ENCODE measurements at places on chromosomes 13 and 19.

- DNase-seq, result no peak
These were observed 15.4 kb downstream of the UBXN6 start for GRCh38 chr19:4441994-4442818.

DNA sequence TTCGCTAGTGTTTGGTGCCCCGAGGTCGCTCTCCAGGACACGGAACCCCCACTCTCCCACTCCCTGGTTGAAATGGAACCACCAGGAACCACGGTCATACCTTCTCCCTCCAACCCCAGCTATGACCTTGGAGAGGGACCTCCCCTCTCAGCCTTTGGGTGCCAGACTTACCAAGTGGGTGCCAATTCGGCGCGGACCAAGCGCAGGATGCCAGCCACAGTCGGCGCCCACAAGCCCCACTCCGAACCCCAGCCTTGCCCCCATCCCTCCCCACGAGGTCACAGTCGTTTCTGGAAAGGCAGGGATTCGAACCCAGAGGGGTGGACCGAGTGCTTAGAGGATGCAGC is 910 bp downstream of the PDE4C start:
- DNase-seq, result no peak

GRCh38 chr13:39281539-39282150 is 243.4 kb downstream of the NHLRC3 start:
- no peak for DNase-seq

DNA sequence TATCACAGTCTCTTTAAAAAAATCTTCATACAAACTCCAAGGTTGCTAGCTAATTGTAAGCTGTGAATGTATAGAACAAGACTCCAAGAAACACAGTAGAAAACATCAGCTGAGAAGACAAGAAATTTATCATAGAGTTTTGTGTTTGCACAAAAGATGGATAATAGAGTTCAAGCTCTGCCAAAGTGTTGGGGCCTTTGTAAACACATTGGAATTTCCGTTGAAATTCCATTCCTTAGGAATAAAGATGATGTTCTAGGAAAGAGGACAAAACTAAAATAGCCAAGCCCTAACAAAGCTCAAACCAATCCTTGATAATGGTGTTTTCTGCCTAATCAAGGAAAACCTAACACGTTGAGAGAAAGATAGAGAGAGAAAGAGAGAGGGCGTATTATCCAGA is 20.6 kb downstream of the LRRC63 start:
- no peak for DNase-seq

- DNase-seq, result no peak
These were observed 39.5 kb downstream of the FOXO1 start for GRCh38 chr13:40626977-40627376.

GRCh38 chr13:91762957-91763356 is 364.5 kb downstream of the GPC5 start:
- DNase-seq, result no peak

DNA sequence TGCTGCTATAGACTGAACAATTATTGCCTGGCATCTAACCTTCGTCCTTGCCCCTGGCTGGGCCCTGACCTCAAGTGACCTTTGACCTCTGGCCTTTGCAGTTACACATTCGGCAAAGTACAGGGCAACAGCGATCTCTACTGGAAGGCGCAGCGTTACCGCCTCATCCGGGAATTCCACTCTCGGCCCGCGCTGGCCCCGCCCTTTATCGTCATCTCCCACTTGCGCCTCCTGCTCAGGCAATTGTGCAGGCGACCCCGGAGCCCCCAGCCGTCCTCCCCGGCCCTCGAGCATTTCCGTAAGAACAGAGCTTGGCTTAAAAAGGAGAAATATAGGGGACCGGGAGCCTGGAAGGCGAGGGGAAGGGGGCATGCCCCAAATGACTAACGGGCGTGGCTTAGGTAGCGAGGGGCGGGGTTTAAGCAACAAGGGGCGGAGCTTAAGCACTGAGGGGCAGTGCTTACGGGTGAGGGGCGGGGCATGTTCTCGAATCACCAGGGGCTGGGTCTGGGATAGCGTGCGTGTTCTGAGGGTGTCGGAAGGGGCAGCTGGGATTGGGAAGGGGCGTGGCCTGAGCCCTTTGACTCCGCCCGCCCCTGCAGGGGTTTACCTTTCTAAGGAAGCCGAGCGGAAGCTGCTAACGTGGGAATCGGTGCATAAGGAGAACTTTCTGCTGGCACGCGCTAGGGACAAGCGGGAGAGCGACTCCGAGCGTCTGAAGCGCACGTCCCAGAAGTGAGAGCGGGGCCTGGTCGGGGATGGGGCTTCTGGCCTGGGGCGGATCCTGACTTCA is 52.7 kb downstream of the TRPM4 start:
- no peak for DNase-seq

DNA sequence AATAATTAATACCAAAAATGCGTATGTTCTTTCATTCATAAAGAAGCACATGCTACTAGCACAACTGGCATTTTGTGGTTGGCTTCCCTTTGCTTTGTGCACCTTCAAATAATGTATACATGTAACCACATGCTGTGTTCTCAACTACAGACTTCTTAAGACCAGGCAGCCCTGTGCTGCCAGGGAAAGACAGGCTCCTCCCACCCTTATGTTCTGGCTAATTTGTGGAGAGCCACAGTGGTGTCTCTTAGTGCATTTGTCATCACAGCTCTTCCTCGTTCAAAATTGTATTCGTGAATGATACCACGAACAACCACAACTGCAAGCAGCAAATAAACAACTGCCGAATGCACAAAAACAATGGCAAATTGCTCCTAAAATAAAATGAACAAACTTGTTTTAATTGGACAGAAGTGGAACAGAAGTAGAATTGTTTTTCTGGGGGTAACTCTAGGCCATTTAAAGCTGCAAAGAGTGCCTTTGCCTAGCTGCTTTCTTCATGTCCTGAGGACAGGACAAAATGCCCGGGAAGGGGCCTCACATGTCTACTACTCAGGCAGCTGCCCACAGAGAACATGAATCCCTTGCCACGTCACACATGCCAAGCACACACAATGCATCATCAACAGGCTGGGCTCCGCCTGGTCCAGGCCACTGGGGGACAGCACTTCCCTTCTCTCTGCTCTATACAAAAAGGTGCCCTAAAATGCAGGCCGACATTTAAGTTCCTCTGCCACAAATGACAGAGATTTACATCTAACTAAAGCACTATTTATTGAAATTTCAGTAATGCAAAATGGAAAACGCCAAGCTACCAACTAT is 21.7 kb downstream of the IRS2 start:
- DNase-seq, result no peak

- DNase-seq, result no peak
These were observed 227.4 kb downstream of the KLF5 start for GRCh38 chr13:73286177-73286576.

DNA sequence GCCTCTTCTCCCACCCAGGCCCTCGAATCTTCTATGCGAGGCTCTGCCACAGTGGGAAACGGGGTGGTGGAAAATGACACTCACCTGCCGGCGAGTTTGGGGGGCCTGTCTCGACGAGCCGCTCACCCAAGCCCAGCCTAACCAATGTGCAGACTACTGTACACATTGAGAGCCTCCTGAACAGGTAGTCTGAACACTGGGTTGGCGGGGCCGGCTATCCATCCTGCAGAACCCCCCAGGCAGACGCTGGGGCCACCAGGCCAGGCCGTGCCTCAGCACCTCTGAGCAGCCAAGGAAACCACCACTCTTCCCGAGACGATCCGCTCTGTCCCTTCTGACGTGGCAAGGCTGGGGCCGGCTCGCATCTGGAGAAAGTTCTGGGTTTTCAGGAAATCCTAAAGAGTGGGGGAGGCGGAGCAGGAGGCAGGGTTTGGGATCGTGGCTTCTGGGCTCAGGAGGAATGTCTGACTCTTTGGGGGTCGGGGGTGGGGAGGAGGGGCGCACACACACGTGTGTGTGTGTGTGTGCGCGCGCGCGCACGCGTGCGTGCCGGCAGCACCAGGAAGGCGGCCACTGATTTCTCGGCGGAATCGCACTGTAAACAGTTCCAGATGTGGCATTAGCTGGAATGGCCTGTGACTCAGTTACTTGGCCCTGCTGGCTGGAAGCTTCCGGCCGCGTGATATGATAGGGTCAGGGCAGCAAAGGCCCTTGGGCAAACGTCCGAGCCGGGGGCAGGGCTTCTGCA is 18.5 kb downstream of the TMED1 start:
- peak; percentile 91 for DNase-seq

DNA sequence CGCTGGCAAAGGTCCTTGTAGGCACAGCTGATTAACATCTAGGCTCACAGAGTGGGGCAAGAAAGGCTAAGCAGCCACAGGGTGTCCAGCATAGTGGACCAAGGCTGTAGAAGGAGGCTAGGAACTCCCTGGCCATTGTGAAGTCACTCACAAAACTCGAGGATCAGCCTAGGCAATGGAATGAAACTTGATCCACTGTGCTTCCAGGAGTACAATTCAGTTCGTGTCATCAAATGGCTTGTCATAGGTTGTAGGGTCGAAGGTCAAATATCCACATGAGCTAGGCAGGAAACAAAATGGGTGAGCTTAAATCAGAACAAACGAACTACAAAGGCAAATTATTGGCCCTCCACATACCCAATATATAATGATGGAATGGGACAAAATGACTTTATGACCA is 4.4 kb upstream of the FAM187B start:
- no peak for DNase-seq

DNA sequence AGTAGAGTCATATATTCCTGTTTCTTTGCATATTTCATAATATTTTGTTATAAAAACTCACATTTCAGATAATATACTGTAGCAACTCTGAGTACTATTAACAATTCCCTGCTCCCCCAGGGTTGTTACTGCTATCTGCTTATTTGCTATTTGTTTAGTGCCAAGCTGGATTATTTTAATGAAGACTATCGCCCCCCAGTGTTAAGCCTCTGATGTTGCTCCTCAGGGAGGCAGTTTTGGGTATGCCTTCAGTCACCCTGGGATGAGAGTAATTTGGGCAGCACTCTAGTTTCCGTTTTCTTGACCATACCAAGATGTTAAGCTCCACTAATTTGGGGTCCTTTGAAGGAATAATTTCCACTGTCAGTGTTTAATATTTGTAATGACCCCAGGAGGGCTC is 46.0 kb downstream of the MICU2 start:
- no peak for DNase-seq

GRCh38 chr13:40966298-40966697 is 52.8 kb downstream of the ELF1 start:
- no peak for DNase-seq

DNA sequence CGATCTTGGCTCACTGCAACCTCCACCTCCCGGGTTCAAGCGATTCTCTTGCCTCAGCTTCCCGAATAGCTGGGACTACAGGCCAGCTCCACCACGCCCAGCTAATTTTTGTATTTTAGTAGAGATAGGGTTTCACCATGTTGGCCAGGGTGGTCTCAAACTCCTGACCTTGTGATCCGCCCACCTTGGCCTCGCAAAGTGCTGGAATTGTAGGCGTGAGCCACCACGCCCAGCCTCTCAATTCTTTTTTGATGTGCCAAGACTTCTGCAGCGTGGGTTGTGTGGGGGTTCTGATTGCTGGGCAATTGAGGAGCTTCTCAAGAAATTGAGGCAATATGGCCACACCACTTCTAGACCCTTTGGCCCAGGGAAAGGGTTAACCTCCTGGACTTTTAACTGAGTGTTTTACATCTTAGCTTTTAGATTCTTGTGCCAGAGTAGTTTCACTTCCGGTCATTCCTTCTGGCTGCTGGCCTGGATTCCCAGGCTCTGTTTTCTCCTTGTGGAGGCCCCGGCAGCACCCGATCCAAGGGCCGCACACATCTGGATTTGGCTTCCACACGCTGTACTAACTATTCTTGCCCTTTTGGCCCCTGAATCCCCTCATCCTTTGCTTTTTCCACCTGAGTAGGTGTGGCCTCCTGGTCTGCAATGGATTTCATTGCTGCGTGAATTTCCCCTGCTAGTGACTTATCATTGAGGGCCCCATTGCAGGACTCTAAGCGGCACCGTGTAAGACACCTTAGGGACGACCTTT is 14.7 kb downstream of the SMARCA4 start:
- DNase-seq, result no peak

GRCh38 chr13:29994911-29995595 is 144.6 kb upstream of the UBL3 start:
- DNase-seq, result no peak

DNA sequence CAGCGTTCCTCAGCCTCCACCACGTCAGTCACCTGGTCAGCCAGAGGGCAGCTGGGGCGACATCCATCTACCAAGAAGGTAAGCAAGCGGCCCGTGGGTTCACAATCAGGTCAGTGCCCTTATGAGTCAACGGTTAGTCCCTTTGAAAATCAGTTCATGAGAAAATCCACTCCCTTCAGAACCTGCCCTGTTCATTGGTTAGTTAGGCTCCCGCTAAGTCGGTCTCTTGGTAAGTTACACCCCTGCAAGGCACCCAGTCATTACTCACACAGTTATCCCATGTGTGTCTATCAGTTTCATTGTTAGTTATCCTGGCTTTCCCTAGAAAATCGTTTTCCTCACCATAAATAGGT is 564 bp downstream of the SIGLECL1 start:
- DNase-seq, result no peak

GRCh38 chr19:3042621-3043267 is 13.7 kb upstream of the TLE2 start:
- no peak for DNase-seq

DNA sequence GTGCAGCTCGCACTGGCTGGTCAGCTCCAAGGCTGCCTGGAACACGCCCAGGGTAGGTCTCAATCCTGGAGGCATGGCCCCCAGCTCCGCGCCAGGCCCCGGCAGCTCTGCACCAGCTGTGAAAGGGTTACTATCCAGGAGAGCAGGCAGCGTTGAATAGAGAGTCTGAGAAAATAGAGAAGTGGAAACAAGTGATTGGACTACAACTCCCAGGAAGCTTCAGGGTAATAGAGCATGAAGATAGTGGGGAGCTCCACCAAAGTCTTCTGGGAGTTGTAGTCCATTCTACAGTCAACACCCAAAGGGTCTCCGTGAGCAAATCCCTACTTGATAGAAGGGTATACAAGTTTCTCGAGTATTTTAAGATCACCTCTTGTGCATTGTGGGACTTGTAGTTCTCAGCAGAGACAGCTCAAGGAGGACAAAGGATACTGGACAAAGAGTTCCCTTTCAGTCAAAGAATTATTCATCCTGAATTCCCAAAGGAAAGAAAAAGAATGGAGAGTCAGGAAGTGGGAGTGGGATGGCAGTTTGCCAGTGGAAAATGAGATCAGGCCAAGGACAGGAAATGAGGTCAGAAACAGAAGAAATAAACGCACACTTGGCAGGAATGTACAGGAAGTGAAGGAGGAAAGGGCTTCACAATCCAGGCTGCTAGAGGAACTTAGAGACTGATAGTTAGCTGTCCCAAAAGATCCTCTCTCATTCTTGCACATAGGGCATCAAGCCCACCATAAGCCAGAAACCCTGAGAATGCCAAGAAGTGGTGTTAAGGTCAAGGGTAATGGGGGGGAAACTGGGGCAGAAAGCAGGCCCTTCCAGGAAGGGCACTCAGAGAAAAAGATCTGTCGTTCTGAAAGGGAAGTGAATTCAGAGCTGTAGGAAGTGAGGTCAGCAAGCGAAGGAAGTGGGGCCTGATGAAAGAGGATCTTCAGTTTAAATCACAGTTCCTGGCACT is 5.5 kb upstream of the MAMSTR start:
- DNase-seq, result no peak

DNA sequence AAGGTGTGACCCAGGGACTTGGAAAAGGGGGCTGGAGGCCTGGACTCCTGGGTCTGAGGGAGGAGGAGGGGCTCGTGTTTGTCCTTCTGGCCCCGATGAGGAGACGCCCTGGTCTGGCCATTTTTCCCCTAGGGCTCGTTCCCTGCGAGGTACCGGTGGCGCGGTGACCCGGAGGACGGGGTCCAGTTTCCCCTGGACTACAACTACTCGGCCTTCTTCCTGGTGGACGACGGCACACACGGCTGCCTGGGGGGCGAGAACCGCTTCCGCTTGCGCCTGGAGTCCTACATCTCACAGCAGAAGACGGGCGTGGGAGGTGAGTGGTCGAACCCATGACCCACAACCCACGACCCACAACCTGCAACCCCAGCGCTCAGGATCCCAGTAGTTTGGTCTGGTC is 10.8 kb downstream of the TRPM4 start:
- DNase-seq, result no peak
